ENCODE measurements at places on chromosomes 11 and 22.

- DNase-seq: no peak
Measured at GRCh38 chr11:116993599-116993998, 104.6 kb downstream of the SIK3 start.

DNA sequence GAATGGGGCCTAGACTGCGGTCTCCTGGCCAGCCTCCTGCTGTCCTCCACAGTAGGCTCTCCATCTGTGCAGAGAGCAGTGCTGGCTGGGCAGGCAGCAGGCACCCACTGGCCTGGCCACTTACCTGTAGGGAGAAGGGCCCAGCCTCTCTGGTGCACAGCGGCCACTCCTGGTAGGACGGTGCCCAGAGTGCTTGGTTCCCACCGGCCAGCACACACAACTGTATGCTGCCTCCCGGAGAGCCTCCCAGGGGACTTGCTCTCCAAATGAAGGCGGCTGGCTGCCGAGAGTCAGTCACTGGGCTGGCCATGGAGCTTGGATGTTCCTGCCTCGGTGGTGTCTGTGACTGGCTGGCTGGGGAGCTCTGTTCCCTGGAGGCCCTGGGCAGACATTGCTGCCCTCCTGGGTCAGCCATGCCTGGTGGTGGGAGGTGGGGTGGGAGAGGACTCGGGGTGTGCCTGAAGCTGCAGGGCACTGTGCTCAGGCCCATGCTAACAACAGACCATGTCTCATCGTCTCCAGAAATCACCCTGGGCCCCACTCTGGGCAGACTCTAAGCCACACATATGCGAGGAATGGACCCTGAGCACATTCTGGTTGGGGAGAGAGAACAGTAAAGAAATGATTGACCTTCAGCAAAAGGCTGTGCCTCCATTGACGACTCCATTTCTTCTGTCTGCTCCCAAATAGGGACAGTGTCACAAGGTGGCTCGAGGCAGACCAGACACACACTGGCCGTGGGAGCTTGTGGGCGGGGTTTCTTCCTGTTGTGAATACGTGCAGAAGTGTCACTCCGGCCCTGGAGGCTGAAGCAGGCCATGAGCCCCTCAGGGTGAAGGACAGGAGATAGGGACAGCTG, 350.8 kb downstream of the TBC1D22A start:
- no peak for DNase-seq

DNA sequence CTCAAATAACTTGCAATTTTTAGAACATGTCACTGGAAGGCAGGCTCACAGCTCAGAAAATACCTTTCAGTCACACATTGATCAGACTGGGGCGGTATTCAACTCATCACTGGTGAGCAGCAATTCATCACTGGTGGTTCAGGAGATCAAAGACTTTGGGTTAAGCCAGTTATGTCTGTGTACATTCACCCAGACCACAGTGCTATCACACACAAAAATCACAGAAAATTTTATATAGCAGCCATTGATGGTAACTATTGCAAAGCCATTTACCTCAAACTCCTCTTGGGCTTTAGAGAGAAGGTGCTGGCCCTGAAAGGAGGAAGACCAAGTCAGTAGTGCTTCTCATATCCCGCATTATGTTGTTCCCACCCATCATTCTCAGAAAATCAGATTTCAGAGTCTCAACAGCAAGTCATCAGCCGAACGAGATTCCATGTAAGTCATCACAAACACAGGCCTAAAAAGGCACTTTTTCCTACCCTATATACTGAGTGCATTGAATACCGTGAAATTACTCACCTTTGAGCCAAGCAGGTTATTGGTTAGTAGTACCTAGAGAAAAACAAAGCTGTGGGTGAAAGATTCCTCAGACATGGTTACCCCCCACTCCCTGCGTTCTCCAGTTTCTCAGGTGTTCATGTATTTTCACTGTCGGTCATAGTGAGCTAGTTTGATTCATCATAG, 14.0 kb upstream of the WDR74 start:
- no peak for DNase-seq

- no peak for DNase-seq
Measured at GRCh38 chr22:46586123-46586519, 34.1 kb upstream of the GRAMD4 start.

DNA sequence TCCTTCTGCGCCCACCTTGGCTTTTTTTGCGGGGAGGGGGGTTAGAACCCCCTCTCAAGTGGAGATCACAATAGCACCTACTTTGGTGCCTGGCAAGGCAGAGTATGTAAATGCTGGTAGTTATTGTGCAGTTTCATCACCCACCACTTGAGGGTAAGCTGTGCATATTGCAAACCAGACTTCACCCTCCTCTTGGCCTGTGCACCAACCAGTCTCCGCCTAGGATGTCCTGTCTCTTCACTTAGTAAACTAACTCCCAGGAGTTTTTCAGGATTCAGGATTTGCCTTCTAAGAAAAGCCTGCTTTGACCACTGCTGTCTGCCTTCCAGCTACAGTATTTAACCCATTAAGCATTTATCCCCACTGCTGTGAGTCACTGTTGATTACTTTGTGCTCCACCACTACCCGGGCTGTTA, 2.0 kb upstream of the UBXN1 start:
- DNase-seq: peak; percentile 7

GRCh38 chr22:32322986-32323385, 34.7 kb upstream of the RFPL3 start:
- DNase-seq: no peak

DNA sequence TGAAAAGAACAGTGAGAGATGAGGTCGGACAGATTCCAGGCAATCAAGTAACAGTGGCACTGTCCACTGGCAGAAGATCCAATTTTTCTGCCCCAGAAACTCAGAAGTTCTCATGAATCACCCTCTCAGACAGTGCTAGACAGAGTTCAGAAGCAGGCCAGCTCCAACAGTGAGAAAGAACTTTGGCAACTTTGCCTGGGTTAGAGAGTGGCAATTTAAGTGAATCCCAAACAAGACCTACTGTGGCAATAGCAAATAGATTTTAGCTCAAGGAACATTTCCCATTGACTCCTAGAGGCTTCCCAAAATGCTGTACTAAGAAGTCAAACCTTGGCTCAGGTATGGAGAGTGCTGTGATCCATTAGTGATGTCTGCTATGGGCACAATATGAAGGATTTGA, 12.3 kb downstream of the CD44 start:
- DNase-seq: no peak

- DNase-seq: no peak
Measured at GRCh38 chr11:115926138-115926537, 421.9 kb upstream of the CADM1 start.

- DNase-seq: no peak
Measured at GRCh38 chr22:37337204-37337943, 55.1 kb downstream of the CYTH4 start.

- DNase-seq: no peak
Measured at GRCh38 chr11:21316591-21316990, 647.2 kb downstream of the NELL1 start.

GRCh38 chr11:3916962-3917361, 61.5 kb downstream of the STIM1 start:
- no peak for DNase-seq

GRCh38 chr22:48851933-48852549, 975.6 kb downstream of the BRD1 start:
- no peak for DNase-seq

DNA sequence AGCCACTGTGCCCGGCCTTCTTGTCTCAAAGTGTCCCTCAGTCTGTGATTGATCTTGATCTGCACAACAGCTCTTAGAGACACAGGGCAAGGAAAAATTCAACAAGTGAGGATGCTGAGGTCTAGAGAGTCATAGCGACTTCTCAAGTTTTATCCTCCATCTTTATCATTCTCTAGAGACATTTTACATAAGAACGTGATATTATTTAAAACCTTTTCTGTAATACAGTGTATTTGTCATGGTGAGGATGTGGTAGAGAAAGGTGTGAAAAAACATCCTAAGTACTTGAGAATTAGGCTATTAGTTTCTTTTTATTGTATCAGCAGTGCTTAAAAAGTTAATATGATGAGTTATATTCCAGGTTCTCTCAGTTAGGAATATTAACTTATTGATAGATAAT, 50.2 kb downstream of the EMSY start:
- DNase-seq: no peak

GRCh38 chr11:47564933-47565339, 463 bp upstream of the PTPMT1 start:
- no peak for DNase-seq

DNA sequence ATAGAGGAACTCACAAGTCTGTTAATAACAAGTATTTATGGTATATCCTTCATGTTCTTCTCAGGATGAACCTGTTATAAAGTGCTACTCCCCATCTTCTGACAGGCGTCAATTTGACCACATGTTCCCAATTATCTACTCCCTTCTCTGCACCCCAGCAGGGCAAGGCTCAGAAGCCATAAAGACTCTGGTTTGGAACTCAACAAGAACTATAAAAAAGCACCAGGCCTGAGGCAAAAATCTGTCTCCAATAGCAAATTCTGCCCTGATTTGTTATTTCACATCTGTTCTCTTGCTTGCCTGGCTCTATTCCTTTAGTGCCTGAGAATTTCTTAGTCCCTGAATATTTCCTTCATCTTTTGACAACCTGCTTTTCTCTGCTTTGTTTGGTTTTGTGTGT, 618.2 kb upstream of the KIRREL3 start:
- no peak for DNase-seq

GRCh38 chr11:15073361-15074205, at the start of gene CALCB:
CALCB (plus strand) TSS chr11:15073593; CDS start chr11:15074719, 1,126 bp downstream.
- no peak for DNase-seq

DNA sequence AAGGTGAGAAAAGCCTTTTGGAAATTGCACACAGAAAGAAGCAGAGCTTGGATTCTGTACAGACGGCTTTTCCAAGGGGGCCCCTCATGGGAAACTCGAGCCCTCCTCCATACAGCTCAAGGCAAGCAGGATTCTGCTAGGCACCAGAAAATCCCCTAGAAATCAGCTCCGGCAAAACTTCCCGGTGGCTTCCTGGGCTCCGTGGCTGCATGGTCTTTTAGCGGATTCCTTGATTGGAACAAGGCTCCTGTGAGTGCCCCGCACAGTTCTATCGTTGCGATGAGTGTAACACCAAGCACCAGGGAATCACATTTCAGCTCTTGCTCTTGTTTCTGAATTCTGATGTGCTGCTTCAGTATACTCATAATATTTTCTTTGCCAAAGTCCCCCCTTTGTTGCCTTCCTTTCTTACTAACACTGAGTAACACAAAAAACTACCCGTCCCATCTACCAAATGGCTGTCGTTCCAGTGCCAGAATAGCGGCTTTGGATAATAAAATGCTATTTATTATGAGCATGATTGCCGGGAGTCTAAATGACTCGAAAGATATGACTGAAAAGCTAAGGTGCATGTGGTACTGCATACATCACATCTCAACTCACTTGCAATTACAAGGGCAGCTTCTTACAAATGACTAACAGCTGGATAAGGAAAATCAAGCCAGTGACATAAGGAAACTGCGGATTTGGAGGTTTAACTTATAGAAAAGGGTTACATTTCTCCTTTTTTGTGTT, 494.1 kb downstream of the DLG2 start:
- DNase-seq: no peak

GRCh38 chr11:83493917-83494316, 207.8 kb upstream of the CCDC90B start:
- DNase-seq: no peak

- no peak for DNase-seq
Measured at GRCh38 chr22:31262312-31263133, 29.8 kb downstream of the PIK3IP1 start.

DNA sequence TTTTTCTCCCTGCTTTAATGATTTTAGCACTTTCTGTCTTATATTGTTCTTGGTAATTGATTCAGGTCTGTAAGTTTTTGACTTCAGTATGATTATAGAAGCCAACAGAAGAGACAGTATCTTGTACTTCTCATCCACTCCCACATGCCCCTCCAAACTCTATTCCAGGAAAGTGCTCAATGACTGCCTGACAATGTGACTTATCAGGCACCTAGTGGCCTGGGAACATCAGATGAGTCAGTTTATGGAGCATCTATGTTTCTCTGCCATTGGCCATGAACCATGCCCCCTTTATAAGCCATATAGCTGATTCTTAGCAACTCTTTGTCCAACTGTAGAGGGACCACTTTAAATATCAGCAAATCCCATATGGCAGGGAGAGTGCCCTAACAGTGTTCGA, 179.2 kb upstream of the MTMR2 start:
- no peak for DNase-seq

DNA sequence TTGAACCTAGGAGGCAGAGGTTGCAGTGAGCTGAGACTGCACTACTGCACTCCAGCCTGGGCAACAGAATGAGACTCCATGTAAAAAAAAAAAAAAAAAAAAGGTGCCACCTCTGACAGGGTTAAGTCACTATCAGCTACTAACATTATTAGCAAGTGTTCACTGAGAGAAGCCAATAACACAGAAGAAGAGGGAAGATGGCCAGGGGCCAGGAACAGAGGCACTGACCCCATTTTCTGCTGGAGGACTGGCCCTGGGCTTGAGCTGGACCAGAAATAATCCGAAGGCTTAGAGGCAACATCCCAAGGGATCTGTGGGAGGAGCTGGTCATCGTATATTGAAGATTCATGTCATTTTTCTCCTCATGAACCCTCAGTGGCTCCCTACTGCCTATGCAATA, 5.0 kb downstream of the SLC5A1 start:
- no peak for DNase-seq

- DNase-seq: no peak
Measured at GRCh38 chr11:19283991-19284390, 43.2 kb upstream of the E2F8 start.

DNA sequence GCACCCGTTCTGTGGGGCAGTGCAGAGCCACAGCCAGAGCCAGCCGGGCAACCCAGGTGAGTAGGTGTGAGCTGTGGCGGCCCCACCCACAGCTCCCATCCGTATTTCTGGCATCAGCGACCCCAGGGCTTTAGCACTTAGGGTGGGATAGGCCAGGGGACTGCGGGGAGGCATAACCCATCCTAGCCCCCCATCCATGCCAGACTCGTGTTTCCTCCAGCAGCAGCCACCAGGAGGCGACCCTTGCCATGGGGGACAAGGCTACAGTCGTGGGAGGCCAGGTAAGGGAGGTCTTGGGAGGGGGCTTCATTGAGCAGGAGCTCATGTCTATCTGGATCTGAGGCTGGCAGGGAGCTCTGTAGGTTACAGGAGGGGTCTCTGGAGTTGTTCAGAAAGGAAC, 873 bp downstream of the OTOG start:
- no peak for DNase-seq

DNA sequence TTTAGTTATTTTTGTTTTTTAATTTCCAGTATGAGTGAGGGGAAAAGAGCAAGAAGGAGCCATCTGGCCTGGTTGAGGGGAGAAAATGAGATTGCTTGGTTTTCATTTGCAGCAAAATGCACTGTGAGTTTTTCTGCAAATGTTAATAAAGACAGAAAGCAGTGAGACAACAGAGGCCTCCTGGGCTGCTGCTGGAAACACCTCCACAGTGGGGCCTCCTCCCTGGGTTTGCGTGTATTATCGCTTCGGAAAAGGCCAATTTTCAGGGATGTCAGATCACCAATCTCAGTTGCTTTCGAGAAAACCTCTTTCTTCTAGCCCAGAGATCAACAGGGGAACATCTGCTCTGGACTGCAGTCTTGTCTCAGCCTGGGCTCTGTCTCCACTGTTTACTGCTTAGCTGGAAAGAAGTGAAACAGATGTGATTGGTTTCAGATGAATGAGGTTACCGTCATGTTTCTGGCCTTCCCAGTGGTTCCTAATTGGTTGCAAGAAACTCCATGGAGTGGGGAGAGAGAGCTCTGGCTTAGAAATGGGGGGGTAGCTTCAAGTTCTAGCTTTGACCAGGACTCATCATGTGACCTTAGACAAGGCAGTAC, 17.3 kb downstream of the TSPAN18 start:
- DNase-seq: no peak

- no peak for DNase-seq
Measured at GRCh38 chr22:17477391-17477833, 85.9 kb upstream of the SLC25A18 start.

- no peak for DNase-seq
Measured at GRCh38 chr22:50016988-50017700, 4.6 kb upstream of the IL17REL start.

- peak; percentile 9 for DNase-seq
Measured at GRCh38 chr11:68038718-68039525, at the start of gene TCIRG1. TCIRG1 (plus strand) TSS chr11:68039025; CDS start chr11:68041272, 2,247 bp downstream.

Measured in stimulated activated CD4-positive, alpha-beta T cell treated with anti-CD3 and anti-CD28 coated beads, Interleukin-1b, Interleukin-23, amount 100 ng/mL, for 1 hour (primary cell).